Amygdala (tissue), 56 donors: ENCODE measurements at places on chromosomes 6 and 20.

GRCh38 chr20:50450881-50451752 lies 59.1 kb upstream of the PTPN1 start:
- DNase-seq: no peak

GRCh38 chr20:38129248-38129865 lies 35.7 kb downstream of the TGM2 start:
- no peak for DNase-seq

DNA sequence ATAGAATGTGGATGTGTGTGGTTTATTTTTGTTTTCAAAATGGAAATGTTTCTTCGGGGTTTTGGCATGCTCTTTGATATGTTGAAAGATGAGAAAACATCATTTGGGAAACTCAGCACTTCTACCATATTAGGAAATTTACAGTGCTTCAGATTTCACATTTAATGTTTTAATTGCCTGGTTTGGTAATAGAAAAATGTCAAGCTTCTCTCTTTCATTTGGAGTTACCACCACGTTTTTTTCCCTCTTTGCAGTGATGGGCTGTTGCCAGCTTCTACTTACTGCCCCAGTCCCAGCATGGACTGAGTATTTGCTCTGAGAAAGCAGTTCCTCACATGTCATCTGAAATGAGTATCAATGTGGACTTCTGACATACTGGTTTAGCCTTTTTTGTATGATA lies 267.7 kb downstream of the PRL start:
- DNase-seq: no peak

DNA sequence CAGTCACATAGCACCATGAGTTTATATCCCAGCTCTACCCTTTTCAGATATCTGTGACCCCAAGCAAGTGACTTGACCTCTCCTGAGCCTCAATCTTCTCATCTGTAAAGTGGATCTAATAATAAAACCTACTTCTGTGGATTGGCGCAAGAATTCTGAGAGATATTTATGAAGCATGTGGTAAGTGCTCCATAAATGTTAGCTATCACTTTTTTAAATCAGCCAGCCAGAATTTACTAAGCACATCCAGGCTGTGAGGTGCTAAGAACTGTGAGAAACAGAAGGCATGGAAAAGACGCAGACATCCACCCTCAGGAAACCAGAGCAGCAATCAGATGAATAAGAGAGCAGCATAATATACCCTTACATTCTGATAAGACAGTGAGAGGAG lies 862 bp downstream of the C20orf96 start:
- DNase-seq: no peak

DNA sequence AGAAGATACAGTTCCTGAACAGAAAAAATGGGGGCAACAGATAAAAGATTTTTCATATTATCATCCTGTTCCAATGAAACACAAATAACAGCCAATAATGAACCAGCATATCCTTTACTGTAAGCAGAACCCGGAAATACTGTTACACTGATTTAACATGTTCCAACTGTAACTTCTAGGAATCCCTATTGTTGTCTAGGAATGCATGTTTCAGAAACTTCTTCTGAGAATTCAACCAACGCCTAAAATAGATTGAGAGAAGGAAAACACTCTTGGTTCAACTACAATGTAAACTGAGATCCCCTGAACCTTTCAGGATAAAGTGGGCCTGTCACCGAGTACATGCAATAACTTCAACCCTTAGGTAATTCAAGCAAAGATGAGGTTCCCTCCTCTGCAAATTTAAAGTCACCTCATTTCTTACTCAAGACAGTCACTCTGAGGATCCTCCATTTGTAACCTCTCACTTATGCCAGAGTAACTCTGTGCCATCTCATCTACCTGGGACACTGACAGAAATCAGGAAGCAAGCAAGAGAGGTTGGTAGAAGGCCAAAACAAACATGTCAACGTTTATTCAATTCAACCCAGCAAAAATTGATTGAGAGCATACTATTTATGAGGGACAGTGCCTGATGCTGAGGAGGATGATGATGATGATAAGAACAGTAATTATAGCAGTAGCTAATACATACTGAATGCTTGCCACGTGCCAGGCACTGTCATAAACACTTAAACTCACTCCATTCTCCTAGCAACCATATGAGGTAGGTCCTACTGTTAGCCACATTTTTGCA lies 14.1 kb downstream of the UBE3D start:
- DNase-seq: no peak

DNA sequence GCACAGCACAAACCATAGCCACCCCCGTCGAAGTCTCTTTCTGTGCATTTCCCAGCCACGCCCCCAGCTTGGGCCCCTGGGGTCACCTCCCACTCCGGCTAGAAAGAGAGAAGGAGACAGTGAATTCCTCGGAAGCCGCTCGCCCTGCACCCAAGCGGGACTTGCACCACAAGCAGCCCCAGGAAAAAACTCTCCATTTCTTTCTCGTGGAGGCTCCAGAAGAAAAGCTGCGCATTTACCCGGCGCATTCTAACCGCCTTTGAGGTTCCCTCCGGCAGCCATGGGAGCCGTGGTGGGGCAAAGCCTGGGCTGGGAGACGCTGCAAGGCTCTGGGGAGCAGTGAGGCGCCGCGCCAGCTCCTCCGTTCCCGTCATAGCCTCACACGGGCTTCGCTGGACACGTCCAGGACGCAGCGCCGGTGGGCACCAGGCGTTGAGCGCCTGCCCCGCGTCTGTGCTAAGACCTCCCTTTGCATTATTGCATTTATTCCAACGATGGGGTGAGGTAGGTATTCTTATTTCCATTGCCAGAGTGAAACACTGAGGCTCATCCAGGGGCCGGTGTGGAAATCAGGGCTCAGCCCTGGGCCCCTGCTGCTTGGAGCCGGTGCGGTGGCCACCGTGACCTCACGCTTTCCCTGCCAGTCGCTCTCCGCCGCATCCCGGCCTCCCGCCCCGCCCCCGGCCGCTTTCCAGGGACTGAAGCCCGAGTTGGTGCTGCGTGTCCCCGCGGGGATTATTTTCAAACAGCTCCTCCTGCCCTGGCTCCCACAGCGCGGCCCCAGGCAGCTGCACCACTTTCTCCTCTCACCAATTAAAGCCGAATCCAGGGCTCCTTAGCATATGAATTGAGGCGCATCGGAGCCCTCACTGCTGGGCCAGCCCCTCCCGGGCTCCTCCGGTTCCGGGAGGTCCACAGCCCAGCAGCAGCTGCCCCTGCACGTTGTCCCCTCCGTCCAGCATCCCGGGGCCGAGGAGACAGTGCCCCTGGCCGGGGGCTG lies 148.3 kb upstream of the AFDN start:
- DNase-seq: no peak

GRCh38 chr6:14797875-14798593 lies 447.8 kb upstream of the JARID2 start:
- DNase-seq: no peak

GRCh38 chr6:158175111-158175510 lies 7.0 kb downstream of the GTF2H5 start:
- no peak for DNase-seq

GRCh38 chr6:69129046-69129445 lies 494.0 kb downstream of the ADGRB3 start:
- no peak for DNase-seq

- no peak for DNase-seq
Measured at GRCh38 chr6:21999012-21999528, 297.8 kb downstream of the PRL start.

GRCh38 chr6:24489881-24490280 lies 503 bp upstream of the GPLD1 start:
- no peak for DNase-seq

- DNase-seq: no peak
Measured at GRCh38 chr6:74735304-74735703, 470.5 kb downstream of the COL12A1 start.
